ENCODE measurements at places on chromosomes 11 and 22.

DNA sequence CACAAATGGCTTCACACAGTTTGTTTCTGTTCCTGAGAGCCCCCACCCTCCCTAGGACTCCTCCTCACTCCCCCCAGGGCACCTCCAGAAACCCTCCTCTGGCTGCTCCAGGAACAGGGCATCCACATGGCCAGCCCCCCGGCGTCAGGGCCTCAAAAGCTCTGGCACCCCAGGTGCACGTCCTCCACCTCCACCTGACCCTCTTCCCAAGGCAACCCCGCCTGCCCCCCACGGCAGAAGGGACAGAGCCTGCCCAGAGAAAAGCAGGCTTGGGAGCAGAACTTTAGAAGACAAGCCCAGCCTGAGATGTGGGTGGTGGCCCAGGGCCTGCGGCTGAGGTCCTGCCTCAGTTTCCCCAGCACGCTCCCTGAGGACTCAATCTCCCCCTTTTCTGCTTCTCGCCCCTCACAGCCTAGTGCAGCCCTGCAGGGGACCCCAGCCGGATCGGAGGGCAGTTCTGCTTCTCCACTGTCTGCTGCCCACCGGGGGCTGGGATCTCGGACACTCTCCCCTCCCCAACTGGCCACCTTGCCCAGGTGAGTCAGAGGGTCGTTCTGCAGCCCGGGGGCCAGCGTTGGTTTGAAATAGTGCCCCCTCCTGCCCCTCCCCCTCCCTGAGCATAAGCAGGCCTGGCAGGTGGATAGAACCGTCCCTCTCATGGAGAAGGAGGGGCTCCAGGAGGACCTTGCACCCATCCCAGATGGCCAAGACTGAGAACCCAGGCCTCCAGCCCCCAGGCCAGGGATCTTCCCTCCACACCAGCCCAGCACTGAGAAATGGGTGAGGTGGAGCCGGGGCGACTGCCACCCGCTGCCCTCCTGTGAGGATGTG, 2.4 kb upstream of the TRABD start:
- DNase-seq: no peak

- no peak for DNase-seq
Measured at GRCh38 chr22:50531962-50532674, 2.3 kb upstream of the TYMP start.

GRCh38 chr11:75919525-75919924, 104.5 kb downstream of the UVRAG start:
- no peak for DNase-seq

DNA sequence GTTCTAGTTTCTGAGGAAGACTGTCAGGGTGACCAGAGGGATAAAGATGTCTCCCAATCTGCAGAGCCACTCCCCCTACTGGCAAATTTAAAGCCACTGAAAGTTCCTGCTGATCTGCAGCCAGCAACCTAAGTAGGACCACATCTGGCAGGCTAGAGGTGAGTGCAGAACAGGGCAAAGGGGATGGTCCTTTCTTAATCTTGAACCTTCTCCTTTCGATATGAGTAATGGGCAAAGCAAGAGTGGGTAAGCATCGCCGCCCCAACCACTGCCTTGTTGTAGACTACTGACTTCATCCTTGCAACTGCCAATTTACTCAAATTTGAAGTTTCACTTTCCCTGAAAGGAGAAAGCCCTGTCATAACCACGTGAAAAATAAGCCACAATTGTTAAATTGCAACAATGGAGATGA, 30.7 kb downstream of the SCUBE2 start:
- DNase-seq: peak; percentile 57

- no peak for DNase-seq
Measured at GRCh38 chr22:46815559-46815895, 53.1 kb downstream of the TBC1D22A start.

- no peak for DNase-seq
Measured at GRCh38 chr11:66184728-66185127, 83.7 kb upstream of the RAB1B start.
